ENCODE measurements at places on chromosomes 13 and 19. TPM values are rescaled to one million over a fixed set of nuclear protein-coding genes. Genes with fewer than 3 reads are reported as not detected.

GRCh38 chr19:47419030-47419783, at the start of gene MEIS3:
TSS of gene MEIS3 (minus strand) at chr19:47419527. CDS start at chr19:47419081, 446 bp downstream.
- DNase-seq = no peak

GRCh38 chr13:33884531-33885220, 66.7 kb downstream of the RFC3 start:
- DNase-seq = no peak

GRCh38 chr13:26509491-26509890, 48.0 kb upstream of the WASF3 start:
- no peak for DNase-seq

GRCh38 chr19:39236527-39236926, 8.3 kb downstream of the IFNL3 start:
- no peak for DNase-seq

GRCh38 chr13:32035716-32036115, 4.1 kb downstream of the FRY start:
- no peak for DNase-seq

GRCh38 chr13:30618186-30618929, 638 bp downstream of the USPL1 start:
- DNase-seq = no peak

DNA sequence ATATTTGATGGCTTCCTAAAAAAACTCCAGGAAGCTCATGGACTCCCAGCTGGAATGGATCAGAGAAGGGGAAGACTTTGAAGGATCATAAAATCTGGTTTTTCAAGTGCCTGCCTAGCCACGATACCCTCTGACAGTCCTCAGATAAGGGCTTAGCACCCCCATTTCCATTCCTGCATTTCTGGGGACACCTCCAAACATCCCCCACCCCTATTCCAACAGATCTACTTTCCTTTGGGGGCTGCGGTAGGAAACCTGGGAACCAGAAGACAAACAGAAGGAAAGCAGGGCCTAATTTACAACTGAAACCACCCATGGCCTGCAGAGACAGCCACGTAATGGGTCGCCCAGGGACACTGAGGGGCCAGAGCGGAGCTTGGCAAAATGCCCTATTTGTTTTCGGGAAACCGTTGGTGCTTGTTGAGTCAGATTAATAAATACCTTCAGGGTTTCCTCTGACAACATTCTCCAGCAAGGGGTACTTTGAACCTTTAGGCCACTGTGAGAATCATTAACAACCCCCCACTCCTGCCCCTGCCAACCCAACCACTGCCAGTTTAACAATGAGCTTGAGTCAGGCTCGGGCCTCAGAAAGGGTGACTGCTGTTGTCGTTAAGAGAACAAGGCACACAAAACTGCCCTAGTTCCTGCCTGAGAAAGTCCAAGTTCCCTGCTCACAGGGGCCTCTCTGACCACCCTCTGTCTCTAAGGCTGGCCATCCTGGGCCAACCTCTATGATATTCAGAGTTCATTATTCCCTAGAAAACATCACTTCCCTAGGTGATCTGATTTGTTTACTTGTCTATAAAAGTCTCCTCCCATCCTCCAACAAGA, 23.5 kb downstream of the RHPN2 start:
- no peak for DNase-seq

- DNase-seq = no peak
These were observed 41.3 kb upstream of the IGFL4 start for GRCh38 chr19:46081928-46082727.

DNA sequence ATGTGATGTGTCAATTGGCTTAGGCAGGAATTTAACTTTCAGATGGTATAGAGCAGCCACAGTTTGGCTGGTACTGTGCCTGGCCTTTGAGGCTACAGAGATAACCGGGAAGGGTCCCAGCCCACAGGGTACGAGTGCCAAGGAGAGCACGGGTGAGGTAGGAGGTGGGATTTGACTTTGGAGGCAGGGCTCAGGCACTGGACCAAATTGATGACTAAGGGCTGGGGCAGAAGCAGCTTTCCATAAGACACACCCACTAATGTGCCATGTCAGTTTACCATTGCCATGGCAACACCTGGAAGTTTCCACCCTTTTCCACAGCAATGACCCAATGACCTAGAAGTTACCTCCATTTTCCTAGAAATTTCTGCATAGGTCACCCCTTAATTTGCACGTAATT, 466.2 kb downstream of the TSHZ3 start:
- DNase-seq = no peak

DNA sequence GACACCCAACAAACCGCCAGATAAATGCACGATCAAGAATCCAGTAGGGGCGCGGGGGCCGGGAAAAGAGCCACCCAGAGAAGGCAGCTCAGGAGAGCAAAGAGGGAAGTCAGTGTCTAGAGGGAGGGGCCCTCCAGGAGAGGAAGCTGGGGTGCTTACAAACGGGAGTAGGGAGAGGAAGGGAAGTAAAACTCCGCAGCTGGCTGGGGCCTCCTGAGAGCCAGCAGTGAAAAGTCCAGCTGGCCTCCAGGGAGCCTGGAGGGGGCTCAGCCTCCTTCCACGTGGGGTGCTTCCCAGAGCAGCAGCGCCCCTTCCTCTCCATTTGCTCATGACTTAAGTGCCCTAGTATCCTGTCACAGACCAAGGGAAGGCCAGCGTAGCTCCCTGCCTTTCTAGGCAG, 51.8 kb downstream of the TMED1 start:
- DNase-seq = no peak

GRCh38 chr13:41780715-41781706, 179.9 kb downstream of the VWA8 start:
- no peak for DNase-seq

DNA sequence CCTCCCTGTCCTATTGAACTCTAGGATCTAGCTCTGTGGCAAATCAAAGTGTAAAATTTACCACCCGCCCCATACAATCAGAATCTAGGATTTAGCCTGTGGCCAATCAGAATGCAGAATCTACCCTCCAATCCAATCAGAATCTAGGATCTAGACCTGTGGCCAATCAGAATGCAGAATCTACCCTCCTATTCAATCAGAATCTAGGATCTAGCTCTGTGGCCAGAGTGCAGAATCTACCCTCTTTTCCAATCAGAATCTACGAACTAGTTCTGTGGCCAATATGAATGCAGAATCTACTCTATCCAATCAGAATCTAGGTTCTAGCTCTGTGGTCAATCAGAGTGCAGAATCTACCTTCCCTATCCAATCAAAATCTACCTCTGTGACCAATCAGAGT, 25.8 kb downstream of the PRKD2 start:
- no peak for DNase-seq

GRCh38 chr19:55778331-55778730, 9.4 kb downstream of the RFPL4AL1 start:
- peak; percentile 57 for DNase-seq

- peak; percentile 98 for DNase-seq
These were observed 15.4 kb downstream of the SSC5D start for GRCh38 chr19:55503502-55504251.

- DNase-seq = no peak
These were observed 47.2 kb upstream of the SPACA7 start for GRCh38 chr13:112328936-112329335.

- no peak for DNase-seq
These were observed 21.9 kb downstream of the MIR17HG start for GRCh38 chr13:91369441-91369831.

DNA sequence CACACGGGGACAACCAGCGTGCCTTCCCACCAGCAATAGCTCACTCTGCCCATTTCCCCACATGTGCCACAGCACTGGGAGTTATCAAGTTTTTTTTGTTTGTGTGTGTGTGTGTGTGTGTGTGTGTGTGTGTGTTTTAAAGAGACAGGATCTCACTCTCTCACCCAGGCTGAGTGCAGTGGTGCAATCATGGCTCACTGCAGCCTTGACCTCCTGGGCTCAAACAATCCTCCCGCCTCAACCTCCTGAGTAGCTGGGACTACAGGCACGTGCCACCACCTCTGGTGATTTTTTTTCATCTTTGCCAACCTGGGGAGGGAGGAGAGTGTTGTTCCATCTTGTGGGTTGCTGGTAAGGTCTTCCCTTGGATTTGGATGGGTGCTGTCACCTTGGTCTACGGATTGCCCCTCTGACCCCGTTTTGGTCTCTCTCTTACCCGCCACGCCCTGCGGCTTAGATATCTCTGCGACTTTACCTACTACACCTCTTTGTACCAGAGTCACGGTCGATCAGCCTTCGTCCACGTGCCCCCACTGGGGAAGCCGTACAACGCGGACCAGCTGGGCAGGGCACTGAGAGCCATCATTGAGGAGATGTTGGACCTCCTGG, 22.6 kb downstream of the PGPEP1 start:
- DNase-seq = no peak

GRCh38 chr19:11887611-11888531, at the start of gene ZNF69:
TSS of gene ZNF69 (plus strand) at chr19:11887782. CDS start at chr19:11887924, 142 bp downstream.
- peak; percentile 93 for DNase-seq

DNA sequence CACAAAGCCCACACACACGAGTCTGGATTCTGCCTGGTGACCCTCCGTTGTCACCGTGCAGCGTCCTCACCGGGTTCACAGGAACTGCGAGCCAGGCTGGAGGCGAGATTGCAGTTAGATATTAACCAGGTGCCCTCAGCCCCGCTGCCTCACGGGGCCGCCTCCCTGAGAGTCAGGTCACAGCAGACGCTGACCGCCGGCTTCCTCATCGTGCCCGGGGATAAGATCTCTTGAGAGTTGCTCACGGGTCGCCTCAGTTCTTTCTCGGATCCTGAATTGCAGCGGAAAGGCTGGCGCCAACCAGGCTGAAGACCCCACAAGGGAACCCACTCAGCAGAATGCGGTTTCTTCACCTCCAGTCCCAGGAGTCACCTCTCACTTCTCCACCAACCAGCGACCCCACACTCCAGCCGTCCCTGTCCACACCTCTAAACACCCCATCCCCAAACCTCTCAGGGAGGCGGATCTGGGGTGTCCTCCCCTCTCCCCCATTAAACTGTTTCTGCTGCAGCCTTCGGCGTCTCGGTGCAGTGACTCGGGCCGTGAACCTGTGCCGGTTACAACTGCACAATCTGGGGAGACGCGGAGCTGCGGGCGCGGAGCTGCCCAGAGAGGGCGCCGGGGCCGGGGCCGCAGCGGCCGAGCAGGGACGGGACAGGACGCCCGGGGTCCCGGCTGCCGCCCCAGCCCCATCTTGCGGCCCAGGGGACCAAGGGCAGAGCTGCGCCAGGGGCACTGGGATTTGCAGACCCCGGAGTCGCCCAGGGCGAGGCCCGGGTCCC, 591 bp downstream of the ZNF823 start:
- peak; percentile 85 for DNase-seq

DNA sequence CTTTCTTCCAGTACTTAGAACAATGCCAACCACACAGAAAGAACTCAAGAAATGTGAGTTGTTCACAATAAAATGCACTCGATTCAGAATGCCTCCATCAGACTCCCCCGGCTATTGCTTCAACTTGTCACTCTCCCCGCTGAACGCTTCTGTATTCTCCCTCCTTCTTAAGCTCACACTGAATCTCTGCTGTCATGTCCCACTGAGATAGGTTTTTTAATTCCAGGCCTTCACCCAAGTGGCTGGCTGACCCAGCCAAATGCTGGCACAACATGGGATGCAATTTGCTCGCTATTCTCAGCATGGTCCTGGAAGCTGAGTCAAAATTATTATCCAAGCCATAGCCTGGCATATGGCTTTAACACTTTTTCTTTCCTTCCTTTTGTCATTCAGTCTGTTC, 76.8 kb upstream of the SERP2 start:
- no peak for DNase-seq

- DNase-seq = no peak
These were observed 14.2 kb downstream of the FBXO46 start for GRCh38 chr19:45716359-45717130.

DNA sequence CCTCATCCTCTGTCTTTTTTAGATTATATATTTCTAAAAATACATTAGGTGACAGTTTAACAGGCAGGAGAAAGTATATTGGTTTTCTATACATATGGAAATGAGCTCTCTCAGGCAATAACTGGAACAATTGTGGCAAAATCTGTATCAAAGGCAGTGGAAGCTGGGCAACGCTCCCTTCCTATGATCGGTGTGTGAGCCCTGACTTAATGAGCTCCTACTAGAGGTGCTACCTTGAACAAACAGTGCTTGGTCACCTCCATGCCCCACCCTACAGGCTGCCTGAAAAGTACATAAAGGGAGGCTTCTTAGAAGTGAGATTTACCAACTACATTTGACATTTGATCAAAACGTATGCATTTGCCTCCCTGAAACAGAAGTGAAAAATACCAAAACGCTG, 185.3 kb downstream of the EFNB2 start:
- DNase-seq = no peak

- DNase-seq = no peak
These were observed 60.8 kb downstream of the SOX1 start for GRCh38 chr13:112127564-112128330.

DNA sequence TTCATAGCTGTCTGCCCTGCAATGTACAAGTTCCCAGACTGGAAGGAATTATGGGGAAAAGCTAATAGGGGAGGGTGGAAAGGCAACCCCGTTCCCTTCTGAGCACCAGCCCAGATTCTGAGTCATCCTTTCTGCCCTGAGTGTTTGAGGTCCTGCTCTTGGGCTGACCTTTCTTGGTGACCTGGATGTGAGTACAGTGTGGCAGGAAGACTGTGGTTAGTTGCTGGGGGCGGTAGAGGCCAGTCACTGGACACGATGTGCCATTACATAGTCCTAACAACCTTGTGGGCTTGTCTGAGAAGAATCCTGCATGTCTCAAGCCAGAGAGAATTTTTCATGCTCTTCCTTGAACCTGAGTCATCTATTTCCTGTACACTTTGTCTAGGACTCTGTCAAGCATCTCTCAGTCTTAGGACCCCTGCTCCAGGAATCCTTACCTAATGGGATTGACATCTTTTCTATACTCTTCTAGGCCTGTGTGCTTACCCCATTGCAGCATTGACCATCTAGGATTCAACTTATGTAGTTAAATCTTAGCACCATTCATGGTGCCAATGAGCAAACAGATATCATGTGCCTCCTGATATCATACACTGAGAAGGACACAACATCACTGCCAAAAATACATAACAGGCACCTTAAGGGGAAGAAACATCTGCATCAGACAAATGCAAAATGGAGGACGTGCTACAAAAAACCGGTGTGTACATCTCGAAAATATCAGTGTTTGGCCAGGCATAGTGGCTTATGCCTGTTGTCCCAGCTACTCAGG, 8.1 kb upstream of the ANGPTL4 start:
- no peak for DNase-seq

DNA sequence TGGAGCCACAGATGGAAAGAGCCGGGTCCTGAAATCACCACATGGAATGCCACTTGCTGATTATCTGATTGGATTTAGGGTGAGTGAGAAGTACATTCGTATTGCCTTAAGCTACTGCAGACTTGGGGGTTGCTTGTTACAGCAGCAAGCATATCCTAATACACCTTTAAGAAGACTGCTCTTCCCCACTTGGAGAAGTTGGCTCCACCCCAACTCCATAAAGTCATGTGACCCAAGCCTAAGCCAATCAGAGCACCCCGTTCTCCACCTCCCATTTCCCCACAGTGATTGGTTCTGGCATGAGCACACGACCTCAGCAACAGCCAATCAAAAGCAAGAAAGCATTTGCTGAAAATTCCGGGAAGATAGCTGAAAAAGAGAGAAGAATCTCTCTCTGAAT, 23.1 kb downstream of the CACNA1A start:
- no peak for DNase-seq

KLK4 gene
- not detected for total RNA-seq

ZFR2 gene
- total RNA-seq = not detected

SOX21 gene
- not detected for total RNA-seq

CCDC61 gene
- 12.4 TPM for total RNA-seq

SIGLEC5 gene
- not detected for total RNA-seq

SYT5 gene
- total RNA-seq = not detected

C19orf53 gene
- total RNA-seq = 86.6 TPM

CCDC9 gene
- 35.1 TPM for total RNA-seq

SRRM5 gene
- 0.35 TPM for total RNA-seq

HPN gene
- not detected for total RNA-seq

NRTN gene
- 0.40 TPM for total RNA-seq

HRC gene
- not detected for total RNA-seq
